Fibroblast of mammary gland (primary cell): ENCODE measurements at places on chromosomes 13 and 19.

DNA sequence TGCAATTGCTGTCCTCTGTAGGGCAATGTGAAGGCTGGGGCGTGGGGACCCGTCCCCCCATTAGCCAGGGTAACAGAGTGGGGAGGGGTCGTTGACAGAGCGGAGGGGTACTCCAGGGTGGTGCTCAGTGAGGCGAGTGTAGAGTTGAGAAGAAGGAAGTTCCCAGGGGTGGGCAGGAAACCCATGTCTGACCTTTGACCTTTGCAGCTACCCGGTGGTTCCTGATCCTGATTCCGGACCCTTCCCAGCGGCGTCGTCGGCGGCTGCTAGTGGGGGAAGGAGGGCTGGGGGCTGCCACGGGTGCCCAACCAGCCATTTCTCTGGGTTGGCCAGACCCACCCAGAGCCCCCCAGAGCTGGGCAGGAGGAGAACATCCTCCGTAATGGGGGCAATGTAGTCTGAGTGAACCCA lies 2.1 kb upstream of the PLVAP start:
- no peak for DNase-seq

- DNase-seq, result no peak
These were observed 7.1 kb upstream of the WDR18 start for GRCh38 chr19:977058-977464.

DNA sequence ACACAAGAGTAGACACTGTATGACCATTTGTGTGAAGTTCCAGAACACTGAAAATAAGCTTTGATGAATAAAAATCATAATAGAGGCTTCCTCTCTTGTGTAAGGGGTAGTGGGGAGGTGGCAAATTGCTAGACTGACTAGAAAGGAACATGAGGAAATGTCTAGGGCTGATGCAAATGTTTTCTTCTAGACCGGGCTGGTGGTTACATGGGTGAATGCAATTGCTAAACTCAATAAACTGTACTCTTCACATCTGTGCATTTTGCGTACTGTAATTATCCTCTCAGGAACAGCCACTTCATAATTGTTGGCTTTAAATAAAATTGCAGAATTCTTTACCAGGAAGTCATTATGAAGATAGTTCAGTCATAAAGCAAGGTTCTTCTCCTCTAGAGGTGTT lies 5.2 kb upstream of the KBTBD7 start:
- DNase-seq, result no peak

DNA sequence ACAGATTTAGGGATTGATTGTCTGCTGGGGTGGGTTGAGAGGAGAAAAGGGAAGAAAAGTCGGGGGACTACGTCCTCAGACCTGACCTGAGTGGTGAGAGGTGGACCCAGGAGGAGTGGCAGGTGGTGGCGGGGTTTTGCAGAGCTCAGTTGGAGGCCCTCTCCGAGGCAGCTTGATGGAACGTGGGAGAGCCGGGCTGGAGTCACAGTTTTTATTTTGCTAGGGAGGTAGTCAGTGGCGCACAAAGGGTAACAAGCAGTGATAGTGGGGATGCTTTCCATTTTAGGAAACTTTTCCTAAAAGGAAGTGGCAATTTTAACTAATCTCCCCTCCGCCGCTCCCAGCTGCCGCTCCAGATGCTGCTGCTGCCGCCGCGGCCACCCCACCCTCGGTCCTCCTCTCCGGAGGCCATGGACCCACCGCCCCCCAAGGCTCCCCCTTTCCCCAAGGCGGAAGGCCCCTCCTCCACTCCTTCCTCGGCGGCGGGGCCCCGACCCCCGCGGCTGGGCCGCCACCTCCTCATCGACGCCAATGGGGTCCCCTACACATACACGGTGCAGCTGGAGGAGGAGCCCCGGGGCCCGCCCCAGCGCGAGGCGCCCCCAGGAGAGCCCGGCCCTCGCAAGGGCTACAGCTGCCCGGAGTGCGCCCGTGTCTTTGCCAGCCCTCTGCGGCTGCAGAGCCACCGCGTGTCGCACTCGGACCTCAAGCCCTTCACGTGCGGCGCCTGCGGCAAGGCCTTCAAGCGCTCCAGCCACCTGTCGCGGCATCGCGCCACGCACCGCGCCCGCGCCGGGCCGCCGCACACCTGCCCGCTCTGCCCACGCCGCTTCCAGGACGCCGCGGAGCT lies 1.1 kb upstream of the ZNF581 start:
- no peak for DNase-seq

- DNase-seq, result peak; percentile 28
These were observed 11.1 kb downstream of the FTL start for GRCh38 chr19:48975947-48976847.

DNA sequence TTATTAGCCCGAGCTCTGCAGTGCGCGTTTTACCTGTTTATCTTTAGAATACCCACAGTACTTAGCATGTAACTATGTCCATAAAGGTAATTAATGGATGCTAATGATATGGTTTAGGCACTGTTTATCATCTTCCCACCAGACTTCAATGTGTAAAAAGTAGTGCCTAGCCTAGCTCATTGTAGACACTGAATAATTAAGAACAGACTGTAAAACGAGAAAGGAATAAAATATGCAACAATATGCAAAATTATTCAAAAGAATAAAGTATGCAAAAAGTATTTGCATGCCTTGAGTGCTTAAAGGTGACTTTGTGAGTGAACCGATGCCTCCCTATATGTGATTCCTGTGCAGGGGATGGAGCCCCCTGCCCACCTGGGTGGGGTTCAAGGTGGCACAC lies 35.7 kb upstream of the RNF113B start:
- DNase-seq, result no peak

DNA sequence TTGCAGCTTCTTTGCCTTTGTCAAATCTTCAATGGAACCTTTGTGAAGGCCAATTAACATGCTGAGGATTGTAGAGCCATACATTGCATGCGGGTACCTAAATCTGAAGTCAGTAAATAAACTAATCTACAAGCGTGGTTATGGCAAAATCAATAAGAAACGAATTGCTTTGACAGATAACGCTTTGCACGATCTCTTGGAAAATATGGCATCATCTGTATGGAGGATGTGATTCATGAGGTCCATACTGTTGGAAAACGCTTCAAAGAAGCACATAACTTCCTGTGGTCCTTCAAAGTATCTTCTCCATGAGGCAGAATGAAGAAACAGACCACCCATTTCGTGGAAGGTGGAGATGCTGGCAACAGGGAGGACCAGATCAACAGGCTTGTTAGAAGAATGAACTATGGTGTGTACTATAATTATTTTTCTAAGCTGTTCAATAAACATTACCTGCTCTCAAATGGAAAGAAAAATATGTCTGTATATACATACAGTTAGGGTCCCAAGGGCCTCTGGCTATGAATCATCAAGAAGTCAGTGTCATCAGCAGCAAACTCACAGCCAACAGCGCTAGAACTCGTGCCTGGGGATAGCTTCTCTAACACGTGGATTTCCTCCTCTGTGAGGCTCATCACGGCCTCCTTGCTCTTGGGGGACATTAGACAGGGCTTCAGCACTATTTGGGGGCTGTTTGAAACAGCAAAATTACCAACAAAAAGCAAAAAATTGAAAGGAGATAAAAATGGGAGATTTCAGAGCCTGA lies 2.9 kb upstream of the CD70 start:
- peak; percentile 23 for DNase-seq

- DNase-seq, result no peak
These were observed 640 bp downstream of the ZSCAN5A start for GRCh38 chr19:56314018-56314380.

DNA sequence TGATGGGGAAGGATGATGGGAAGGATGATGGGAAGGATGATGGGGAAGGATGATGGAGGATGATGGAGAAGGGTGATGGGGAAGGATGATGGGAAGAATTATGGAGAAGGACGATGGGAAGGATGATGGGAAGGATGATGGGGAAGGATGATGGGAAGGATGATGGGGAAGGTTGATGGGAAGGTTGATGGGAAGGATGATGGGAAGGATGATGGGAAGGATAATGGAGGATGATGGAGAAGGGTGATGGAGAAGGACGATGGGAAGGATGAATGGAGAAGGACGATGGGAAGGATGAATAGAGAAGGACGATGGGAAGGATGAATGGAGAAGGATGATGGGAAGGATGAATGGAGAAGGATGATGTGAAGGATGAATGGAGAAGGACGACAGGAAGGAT lies 13.5 kb downstream of the C2CD4C start:
- DNase-seq, result no peak

DNA sequence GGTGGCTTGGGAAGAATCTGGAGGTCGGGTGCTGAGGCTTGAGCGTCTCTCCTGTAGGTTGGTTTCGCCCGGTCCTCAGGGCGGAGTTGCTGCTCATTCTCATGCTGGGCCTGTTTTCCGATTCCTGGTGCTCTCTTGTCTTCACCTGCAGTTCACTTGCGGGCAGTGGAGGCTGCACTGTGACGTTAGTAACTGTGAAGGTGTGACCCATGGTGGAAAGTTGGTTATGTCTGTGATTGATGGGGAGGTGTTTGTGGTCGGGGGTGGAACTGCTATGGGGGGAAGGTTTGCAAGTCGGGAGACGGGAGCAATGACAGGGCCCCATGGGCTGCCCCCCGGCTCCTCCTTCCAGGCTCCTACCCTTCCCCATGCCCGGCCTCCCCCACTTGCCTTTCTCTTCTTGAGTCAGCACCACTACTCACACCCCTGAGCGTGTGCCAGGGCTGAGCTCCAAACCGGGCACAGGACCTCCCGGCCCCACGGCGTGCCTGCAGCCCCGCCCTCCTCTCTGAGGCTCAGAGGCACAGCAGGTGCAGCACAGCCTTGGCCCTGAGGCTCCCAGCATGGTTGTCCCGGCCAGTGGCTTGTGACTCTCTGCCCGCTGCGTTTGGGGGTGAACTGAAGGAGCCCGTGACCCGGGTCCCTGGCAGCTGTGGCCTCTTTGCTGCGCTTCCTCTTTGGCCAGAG lies 79.1 kb downstream of the ATP11A start:
- no peak for DNase-seq

DNA sequence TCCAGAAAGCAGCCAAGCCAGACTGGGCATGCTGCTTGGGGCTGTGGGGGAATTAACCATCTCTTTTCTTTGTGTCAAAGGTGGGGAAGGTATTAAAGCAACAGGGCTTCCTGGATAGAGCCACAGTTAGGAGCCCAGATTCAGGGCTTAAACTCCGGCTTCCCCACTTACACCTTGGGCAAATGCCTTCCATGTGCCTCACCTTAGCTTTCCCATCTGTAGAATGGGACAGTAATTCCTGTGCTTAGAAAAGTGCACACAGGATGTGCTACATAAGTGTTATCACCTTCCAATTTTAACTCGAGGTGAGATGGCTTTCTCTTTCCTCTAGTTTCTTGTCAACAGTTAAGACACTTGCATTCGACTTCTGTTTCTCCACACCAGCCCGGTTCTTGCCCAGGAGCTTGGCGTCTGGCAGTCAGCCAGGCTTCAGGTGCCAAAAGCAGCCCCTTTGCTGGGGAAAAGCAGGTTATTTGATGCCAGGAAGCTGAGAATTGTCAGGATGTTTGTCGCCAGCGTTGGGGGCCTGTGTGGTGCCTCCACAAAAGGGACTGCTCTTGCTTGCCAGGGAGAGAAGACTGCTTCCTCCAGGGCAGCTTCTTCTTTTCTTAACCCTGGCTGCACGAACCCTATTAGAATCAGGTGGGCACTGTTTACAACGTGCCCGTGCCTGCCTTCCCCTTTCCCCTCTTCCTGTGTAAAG lies 79.2 kb downstream of the SIPA1L3 start:
- DNase-seq, result no peak

DNA sequence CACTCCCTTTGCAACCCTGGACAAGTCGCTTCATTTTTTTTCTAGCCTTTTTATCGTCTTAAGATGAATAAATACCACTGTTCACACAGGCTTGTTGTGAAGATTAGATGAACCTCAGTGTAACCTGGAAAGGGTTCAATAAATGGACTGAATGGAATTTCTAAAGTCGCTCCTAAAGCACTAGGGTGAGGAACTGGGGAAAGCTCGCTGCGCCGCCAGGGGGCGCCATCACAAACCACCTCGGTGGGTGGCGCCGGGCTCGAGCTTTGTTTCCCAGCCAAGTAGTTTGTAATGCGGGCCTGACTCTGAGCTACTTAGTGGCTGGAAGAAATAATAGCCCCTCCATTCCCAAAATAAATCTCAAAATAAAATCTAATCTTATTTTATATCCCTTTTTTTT lies 2.2 kb upstream of the CEACAM6 start:
- DNase-seq, result peak; percentile 34

DNA sequence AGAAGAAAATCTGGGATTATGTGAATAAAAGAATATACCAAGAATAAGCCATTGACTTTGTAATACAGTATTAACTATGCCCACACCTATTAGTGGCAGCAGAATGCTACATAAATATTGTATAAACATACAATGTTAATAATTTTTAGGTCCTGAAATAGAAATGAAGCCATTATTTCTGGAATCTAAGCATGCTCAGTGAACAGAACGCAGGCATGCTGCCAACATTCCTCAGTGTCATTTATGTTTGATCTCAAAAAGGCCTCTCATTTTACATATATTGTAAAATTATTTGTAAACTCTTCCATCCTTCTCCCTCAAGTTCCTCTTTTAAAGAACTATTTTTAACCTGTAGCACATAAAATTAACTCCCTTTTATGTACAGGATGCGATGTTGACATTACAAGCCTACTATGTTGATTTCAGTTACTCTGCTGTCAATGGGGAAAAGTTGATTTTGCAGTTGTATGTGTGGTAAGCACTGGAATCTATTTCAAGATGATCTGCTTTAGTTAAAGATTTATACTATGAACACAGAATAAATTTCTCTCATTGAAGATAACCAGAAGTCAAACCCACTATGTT lies 118.8 kb downstream of the VWA8 start:
- no peak for DNase-seq

DNA sequence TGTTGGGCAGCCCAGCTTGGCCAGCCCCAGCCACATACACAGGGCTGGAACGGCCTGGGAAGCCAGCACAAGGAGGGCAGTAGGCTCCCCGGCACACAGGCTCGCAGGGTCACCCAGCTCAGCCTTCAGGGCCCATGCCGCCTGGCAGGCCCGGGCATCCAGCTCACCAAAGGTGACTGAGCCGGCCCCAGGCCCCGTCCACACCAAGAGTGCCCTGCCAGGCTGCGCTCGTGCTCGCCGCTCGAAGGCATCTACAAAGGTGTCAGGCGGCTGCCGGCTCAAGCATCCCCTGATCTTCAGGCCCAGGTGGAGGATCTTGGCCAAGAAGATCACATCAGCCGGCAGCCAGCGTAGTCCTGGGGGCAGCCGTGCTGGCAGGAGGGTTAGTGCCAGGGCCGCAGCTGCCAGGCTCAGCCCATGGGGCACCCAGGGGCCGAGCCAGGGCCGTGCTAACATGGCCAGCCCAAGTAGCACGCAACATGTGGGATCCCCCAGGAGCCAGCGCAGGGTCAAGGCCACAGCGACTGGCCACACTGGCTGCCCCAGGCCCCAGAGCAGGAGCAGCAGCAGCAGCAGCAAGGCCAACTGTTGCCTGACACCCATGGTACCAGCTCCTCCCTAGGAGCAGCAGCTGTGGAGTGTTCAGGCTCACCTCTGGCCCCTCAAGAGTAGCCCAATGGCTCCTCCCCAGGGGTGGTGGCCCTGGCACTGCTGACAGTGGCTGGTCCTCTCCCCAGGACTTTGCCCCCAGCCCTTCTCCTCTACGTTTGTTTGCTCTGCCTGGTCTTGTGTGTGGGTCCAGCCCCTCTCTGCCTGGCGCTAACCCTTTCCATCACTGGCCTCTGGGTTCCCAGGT lies at the start of gene SLC27A5:
SLC27A5 (minus strand) TSS at position 640 of the 856 bp plus-strand sequence; CDS start at position 603, 37 bp downstream.
- no peak for DNase-seq
